Inflammatory macrophage treated with lipopolysaccharide for 4 hours (primary cell): ENCODE measurements at places on chromosomes 2 and 18.

GRCh38 chr2:225022188-225022587 is 20.1 kb downstream of the DOCK10 start:
- no peak for DNase-seq

- no peak for DNase-seq
Measured at GRCh38 chr18:33837191-33837590, 259.2 kb downstream of the ASXL3 start.

DNA sequence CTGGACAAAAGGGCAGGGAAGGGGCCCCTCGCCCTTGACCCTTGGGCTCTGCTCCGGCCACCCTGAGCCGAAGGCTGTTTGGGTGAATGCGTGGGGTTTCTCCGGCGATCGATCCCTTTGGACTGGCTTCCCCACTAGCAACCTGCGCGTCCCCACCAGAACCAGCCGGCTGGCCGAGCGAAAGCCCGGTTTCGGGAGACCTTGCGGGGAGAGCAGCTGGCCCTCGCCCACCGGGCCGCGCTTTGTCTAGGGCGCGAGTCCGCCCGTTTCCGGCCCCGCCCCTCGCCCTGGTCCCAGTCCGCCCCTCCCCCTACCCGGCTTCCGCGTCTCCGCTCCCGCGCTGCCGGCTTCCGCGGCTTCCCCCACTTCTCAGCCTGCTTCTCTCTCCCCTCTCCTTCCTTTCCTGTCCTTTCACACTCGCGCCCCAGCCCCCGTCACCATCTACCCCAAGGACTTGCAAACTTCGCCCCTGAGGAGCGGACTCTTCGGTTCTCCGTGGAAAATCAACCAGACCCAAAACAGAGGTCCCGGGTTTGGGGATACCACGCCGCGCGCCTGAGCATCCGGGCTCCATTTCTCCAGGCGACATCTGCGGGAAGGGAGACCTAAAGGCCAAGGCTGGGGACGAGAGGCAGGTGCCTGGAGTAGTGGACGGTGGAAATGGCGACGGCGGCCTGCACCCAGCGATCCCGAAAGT is 48.0 kb upstream of the ATP6V1B1 start:
- DNase-seq = no peak

DNA sequence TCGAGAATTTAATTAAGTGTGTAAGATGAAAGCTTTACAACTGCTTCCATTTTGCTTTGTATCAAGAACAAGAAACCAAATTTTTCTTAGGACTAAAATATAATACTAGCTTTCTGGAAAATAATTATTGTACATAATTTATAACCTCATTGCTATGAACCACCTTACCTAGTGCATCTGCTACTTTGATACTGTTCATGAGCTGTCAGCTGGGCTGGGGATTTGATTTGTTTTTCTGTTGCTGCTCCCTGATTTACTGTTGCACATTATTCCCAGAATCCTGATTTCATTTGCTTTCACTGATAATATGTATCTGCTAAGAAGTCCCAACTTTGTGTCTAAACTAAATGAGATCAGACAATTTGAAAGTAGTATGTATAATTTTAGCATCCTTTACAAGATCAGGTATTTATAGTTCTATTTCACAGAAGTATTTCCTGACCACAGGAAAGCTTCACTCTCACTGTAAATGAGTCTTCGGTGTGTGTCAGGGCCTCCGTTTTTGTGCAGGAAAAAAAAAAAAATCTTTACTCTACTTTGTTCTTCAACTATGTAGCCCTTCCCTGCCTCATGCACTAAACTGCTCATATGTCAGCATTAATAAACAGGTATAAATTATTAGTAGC is 105.6 kb upstream of the CCDC150 start:
- no peak for DNase-seq

DNA sequence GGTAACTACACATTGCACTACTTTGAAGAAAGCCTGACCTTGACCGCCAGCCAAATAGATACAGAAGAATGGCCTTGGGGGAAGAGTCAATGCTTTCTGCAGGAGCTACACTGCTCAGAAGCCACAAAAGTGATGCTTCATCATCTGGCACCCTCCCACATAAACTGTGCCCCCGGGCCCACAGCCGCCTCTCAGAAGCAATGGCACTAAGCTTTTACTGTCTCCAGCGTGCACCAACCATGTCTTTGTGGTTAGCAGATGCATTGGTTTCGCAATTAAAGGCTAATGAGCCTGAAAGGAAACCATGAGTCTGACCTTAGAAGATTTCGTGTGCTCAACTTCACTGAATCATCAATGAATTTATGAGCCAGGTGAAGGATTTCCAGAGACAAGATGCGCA is 209.4 kb upstream of the TRIB2 start:
- peak; percentile 74 for DNase-seq

GRCh38 chr2:128198656-128199055 is 107.7 kb downstream of the UGGT1 start:
- no peak for DNase-seq

GRCh38 chr2:176652300-176653182 is 383.3 kb downstream of the MTX2 start:
- DNase-seq = peak; percentile 70

DNA sequence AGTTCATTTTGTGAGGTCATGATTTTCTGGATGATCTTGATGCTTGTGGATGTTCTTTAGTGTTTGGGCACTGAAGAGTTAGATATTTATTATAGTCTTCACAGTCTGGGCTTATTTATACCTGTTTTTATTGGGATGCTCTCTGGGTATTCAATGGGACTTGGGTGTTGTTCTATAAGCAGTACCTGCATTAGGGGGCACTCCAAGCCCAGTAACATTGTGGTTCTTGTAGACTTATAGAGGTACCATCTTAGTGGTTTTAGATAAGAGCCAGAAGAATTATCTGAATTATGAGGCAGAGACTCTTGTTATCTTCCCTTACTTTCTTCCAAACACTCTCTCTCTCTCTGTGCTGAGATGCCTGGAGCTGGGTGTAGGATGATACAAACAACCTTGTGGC is 470.0 kb downstream of the PIK3C3 start:
- no peak for DNase-seq

DNA sequence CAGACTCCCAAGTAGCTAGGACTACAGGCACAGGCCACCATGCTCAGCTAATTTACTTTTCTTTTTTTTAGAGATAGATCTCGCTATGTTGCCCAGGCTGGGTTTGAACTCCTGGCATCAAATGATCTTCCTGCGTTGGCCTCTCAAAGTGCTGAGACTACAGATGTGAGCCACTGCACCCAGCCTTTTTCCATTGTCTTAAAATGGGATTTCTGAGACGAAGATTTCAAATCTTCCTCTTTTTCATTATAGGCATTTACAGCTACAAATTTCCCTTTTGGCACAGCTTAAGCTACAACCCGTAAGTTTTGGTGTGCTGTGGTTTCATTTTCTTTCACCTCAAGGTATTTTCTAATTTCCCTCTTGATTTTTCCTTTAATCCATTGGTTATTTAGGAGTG is 8.6 kb downstream of the GNLY start:
- peak; percentile 36 for DNase-seq

DNA sequence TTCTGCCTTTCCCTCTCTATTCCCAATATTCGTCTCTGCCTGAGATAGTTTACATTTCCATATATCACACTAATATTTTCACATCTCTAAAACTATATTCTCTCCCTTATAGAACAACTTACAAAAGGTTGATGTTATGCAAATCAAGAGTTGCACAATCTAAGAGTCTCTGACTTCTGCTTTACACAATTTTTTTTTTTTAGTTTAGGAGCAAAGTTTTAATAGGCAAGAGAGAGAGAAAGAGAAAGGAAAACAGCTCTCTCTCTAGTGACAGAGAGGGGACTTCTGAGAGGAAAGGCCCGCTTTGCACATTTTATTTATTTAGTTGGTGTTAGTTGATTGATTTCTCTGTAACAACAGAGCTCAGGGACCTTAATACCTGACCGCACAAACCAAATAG is 380.2 kb downstream of the TXNL1 start:
- peak; percentile 97 for DNase-seq

GRCh38 chr2:133596701-133597393 is 28.6 kb upstream of the NCKAP5 start:
- DNase-seq = no peak

DNA sequence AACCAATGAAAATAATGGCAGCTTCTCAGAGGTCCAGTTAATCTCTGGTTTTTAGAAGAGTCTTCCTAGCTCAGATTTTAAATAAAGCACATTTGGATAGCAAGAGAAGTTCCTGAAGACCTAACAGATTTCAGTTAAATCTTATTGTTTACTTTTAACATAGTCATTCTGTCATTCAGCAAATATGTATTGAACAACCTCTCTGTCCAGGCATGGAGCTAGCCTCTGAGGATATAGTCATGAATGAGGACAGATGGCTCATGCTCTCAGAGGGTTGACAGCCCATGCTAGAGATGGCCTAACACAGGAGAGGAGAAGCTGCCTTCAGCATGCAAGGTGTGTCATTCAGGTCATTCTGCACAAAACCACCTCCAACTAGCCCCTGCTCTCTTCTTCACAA is 6.2 kb downstream of the CCBE1 start:
- DNase-seq = no peak

DNA sequence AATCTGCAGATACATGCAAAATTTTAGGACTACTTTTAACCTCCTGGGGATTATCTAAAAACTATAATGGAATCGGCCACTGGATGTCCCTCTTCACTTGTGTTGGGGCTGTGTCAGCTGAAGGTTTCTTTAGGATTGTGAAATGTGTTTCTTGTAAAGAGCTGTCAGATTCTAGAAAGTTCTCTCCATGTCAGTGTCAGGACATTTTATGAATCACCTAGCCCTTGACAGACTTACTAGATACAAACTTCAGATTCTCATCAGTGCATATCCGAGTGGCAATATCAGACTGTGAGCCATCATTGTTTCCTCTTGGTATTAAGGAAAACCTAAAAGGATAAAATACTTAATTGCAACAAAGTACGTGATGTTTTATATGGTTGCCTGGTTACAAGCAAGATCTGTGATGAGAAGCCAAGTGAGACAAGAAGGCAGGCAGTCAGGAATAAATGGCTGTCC is 107.3 kb downstream of the CPS1 start:
- no peak for DNase-seq

- DNase-seq = peak; percentile 73
Measured at GRCh38 chr2:230902180-230902899, 22.7 kb downstream of the GPR55 start.

DNA sequence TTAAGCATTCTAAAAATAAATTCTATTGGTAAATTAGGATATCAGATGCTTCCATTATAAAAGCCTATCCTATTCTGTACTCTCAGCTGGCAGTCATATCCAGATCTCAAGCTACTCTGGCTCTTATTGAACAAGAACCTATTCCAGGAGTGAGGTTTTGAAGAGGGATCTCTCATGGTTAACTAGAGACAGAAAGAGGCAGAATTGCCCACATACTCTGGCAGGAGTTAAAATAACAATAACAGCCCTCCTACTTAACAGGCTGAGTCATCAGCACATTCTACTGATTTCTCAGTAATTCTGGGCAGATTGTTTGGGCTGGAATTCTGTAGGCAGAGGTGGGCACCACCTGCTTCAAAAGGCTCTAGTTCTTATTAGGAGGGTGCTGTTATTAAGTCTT is 142.0 kb upstream of the UNC80 start:
- no peak for DNase-seq

GRCh38 chr18:70453058-70453775 is 164.4 kb downstream of the SOCS6 start:
- peak; percentile 47 for DNase-seq

DNA sequence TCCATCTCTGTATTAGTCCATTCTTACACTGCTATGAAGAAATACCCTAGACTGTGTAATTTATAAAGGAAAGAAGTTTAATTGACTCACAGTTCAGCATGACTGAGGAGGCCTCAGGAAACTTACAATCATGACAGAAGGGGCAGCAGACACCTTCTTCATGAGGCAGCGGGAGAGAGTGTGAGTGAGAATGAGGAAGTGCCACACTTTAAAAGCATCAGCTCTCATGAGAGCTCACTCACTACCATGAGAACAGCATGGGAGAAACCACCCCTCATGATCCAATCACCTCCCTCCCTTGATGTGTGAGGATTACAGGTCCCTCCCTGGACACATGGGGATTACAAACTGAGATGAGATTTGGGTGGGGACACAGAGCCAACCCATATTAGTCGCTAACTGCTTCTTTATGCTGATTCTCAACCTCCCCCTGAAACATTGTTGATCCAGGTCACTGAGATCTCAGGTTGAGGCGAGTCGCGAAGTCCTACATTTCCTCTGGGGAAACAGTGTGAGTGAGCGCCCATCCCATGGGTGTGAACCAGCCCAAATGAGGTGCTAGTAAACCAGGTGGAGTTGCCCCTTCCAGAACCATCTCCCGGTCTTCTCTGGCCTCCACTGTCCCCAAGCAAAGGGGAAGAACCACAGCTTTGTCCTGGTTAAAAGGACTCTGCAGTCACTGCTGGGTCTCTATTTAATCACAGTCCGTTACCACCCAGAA is 123.8 kb downstream of the CAPN13 start:
- DNase-seq = no peak

GRCh38 chr2:235958931-235959410 is 209.2 kb downstream of the GBX2 start:
- no peak for DNase-seq

- peak; percentile 29 for DNase-seq
Measured at GRCh38 chr2:128623776-128624761, 305.4 kb upstream of the HS6ST1 start.

DNA sequence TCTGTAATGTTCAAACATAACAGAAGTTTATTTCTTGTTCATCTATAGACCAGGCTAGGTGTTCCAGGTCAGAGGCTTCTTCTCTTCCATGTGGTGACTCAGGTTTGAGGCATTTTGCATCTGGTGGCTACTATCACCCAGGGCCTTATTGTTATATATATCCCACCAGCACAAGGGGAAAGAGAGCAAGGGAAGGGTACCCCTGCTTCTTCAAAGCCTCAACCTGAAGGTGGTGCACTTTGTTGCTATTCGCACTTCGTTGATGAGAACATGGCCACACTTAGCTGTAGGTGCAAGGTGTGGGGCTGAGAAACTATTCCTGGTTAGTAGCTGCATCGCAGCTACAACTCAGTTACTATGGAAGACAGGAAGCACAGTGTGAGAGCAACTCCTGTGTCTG is 27.4 kb upstream of the SLC3A1 start:
- no peak for DNase-seq

DNA sequence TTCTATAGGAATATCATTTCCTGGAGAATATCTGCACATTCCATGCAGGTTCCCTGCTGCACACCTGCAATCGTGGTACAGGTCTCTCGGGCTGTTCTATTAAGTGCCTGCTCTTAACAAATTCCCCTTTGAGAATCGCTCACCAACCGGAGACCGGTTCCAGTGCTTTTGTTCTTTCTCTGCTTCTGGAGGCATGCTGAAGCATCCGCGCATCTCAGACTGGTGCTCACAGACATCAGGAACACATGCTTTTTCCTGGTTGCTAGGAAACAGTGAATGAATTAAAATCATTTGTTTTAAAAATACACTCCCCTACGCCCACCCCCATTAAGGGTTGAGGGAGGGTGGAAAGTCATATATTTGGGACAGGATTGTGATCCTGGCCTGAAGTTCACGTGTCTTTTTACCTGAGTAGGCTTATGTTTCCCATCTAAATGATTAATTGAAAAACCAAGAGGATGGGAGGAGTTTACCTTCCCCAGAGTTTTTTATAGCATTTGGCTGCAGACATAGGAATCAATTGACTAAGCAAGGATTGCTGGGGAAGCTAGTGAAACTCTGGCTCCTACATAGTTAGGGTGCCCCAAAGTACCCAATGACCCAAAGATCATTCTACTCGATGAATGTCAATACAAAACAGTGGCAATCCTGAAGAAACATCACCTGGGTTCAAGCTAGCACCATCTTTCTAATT is at the start of gene C2orf80:
C2orf80 (minus strand) TSS at position 221 of the 694 bp plus-strand sequence. CDS start 3,044 bp downstream, outside the sequence.
- DNase-seq = no peak
